ENCODE measurements at places on chromosomes 6 and 20.

DNA sequence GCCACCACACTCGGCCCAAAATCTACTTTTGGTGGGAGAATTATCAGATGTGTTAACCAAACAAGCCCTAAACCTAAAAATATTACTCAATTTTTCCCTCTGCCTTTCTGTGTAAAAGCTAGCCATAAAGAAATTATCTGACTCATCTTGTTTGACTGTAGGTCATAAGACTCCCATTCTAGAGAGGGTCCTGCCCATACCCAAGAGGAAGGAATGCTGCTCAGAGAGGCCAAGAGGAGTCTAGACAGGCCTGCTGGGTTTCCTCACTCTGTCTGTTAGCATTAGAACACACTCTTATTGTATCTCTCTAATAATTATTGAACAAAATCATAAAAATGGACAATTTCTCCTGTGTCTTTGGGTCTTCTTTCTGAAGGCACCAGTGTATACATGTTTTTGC is 26.1 kb downstream of the C6orf141 start:
- DNase-seq, result no peak

DNA sequence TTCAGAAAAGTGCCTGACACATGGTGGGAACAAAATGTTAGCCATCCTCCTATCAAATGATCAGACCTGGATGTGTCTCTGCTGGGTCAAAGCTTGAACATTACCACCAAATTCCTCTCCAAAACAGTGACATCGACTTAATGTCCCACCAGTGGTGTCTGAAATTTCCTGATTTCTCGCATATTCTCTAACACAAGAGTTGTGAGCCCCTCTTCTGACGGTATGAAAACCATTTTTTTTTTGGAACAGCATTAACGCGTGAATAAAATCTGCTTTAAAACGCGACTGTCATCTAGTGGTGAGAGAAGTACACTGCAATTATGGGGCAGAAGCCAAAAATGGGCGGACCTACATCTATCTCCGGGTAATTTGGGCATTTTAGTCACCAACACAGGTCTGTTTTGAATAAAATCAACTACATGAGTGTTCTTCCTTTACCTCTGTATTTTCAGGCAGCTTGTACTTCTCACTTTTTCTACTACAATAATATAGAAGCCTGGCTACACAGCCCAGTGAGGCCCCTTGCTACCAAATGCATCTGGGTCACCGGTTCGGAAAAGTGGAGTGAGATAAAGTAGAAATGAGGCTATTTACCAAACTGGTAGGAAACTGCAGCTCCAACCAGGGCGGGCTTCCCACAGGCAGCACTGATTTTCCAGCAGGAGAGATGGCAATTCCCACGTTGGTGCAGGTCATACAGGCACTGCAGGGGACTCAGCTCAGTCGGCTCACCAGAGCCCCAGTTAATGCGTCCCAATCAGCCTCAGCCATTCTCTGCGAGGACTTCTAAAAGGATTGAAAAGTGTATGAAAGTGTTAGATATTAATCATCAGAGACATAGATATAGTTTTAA is 27.4 kb downstream of the MGME1 start:
- no peak for DNase-seq

- no peak for DNase-seq
These were observed 33.3 kb upstream of the CITED2 start for GRCh38 chr6:139407718-139408222.

GRCh38 chr6:155031091-155031490 is 36.0 kb downstream of the TIAM2 start:
- no peak for DNase-seq

DNA sequence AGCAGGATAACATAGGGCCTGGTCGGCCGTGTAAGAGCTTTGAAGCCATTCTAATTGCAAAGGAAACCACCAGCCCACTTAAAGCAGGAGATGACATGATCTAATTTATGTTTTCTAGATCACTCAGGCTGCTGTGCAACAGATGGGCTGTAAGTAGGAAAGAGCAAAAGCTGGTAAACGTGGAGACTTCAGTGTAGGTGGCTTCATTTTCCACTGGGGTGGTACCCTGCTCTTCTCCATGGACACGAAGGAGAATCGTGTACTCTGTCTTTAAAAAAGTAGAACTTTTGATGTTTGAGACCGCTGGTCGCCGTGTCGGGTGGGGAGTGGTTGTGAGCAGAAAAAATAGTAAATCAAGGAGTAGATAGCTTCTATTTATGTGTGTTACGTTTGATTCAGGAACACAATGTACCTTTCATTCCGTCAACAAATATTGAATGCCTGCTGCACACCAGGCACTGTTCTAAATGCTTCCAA is 6.4 kb downstream of the CASS4 start:
- no peak for DNase-seq

DNA sequence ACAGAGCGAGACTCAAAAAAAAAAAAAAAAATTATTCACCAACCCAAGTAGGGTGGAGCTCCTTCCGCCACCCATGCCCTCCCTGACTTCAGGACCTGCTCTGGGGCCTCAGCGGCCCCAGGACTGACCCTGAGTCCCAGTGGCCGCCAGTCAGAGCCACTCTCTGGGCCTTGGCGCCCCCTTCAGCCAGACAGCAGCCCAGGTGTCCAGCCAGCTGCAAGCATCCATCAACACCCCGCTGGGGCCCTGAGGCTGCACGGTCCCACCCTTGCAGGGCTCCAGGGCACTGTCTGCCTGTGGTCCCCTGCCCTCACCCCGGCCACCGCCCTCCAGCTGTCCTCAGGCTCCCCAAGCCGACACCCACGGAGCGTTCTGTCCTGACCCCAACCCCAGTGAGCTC is 11.4 kb upstream of the KCNQ2 start:
- no peak for DNase-seq

GRCh38 chr6:137978252-137978896 is 111.3 kb downstream of the TNFAIP3 start:
- DNase-seq, result no peak

DNA sequence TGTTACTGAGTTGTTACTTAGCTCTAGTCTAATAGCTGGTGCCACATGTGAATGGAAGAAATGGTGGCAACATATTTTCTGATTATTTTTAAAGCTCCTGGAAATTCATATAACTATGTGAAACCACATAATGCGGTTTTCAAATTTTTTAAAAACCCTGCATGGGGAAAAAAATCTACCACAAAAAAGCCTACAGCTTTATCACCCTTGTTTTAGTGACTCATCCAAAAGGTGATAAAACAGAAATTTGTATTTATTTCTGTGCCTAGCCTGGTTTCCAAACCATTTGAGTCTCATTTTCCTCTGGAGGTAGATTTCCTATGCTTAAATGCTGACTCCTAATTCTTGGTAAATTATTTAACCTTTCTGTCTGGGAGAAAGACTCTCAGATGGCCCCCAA is 5.4 kb upstream of the FBXO30 start:
- no peak for DNase-seq

- DNase-seq, result no peak
These were observed 56.3 kb downstream of the TSHZ2 start for GRCh38 chr20:53028337-53029007.

GRCh38 chr6:47075741-47076421 is 33.7 kb upstream of the ADGRF1 start:
- DNase-seq, result no peak

- DNase-seq, result no peak
These were observed 107.9 kb downstream of the TSHZ2 start for GRCh38 chr20:53079828-53080686.

DNA sequence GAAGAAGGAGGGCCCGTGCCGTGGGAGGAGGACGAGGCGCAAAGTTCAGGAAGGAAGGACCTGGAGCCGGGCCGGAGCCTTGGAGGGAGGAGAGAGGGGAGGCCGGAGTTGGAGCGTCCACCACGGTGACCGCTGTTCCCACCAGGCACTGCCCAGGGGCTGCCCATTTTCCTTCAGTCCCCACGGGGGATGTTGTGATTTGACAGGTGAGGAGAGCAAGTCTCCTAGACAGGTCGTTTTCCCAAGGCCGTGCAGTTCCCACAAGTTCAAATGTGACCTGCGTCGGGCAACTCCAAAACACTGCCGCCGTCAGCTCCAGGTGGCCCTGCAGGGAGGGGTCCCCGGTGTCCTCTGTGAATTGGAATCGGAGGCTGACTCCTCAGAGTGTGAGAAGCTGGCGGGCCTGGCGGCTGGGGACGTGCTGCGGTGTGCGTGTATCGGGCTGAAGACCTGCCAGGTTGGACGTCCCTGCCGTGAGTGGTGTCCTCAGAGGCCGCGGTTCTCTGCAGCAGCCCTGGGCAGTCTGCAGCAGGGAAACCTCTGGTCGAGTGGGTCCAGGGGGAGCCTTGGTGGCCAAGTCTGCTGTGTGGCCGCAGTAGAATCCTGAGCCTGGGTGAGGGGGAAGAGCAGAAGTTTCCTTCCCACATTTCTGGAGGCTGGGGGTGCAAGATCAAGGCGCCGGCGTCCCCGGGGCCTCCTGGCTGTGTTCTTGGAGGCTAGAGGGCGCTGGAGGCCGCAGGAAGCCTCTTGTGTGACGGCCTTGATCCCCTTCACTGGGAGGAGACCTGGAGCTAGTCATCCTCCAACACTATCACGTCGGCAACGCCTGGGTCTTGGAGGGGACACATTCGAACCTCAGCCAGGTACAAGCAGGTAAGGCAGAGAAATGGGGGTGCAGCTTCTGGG is 115.1 kb upstream of the FRMD1 start:
- DNase-seq, result no peak

DNA sequence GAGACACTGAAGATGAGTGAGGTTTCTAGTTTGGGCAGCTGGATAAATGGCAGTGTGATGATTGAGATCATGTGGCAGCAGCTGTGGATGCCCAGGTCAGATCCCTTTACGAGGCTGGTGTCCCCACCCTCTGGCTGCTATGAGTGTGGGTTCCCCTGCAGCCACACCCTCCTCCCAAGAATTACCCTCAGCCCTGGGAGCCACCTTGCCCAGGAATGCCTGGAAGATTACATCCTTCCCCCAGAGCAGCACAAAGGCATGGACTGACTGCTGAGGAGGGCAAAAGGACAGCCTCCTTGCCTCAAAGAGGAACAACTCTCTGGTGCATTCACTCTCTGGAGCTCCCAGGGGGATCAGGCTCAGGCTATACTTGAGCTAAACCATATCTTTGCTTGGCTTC is 15.0 kb upstream of the PKHD1 start:
- DNase-seq, result no peak

- peak; percentile 14 for DNase-seq
These were observed 124.2 kb downstream of the LY86 start for GRCh38 chr6:6712449-6713403.

- DNase-seq, result no peak
These were observed 54.0 kb upstream of the SNX9 start for GRCh38 chr6:157768863-157769551.

DNA sequence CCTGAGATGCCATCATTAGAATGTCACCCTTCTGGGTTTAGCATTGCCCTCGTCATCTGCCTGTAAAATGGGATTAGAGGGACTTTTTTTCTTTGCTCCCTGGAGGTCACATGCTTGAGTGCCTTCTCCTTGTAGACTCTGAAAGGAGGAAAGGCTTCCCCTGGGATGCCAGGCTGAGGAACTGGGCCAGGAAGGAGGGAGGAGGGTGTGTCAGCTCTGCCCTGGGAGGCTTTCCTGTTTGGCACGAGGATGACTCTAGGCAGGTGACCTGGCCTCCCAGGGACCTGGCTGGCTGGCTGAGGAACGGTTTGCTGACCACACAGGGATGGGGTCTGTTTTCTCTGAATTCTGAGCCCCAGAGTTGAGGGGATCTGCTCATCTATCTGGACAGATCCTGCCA is 137.9 kb upstream of the RNF24 start:
- no peak for DNase-seq

DNA sequence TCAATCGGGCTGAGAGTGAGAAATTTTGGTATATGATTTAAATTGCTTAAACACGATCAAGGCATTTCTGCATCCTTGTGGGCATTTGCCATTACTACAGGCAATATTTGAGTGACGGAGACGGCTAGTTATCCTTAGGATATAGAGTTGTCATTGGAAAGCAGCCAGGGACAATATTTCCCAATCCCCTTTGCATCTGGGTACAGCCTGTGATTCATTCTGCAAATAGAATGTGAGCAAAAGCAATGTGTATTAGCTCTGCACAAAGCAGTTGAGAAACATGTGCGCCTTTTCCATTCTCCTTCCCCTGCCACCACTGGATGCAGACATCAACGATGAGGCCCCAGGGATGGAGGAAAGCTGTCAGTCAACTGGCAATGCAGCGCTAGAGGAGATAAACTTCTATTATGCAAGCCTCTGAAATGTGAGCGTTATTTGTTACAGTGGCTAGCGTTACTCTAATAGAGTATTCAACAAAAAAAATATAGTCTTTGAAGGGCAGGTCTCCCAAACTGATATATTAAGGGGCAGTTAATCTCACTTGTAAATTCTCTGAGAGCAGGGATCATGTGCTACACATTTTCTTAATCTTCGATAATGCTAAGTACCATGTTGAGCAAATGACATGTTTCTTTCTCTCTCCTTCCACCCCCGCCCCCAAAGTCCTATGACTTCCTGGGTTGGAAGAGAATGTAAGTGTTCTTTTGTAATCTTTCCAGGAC is 37.1 kb upstream of the NCOA3 start:
- DNase-seq, result no peak

DNA sequence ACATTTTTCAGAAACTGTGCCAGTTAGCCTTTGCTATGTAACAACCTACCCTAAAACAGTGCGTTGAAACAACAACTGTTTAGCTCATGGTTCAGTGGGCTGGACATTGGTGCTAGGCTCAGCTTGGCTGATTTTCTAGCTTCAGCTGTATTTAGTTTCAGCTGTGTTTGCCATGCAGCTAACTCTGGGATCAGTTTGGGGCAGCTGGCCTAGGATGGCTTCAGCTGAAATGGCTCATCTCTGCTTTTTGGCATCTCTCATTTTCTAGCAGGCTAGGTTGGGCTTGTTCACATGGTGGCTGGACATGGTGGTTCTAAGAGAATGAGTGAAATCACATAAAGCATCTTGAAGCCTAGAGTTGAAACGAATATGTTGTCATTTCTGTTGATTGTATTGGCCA is 464.2 kb downstream of the QKI start:
- DNase-seq, result no peak

DNA sequence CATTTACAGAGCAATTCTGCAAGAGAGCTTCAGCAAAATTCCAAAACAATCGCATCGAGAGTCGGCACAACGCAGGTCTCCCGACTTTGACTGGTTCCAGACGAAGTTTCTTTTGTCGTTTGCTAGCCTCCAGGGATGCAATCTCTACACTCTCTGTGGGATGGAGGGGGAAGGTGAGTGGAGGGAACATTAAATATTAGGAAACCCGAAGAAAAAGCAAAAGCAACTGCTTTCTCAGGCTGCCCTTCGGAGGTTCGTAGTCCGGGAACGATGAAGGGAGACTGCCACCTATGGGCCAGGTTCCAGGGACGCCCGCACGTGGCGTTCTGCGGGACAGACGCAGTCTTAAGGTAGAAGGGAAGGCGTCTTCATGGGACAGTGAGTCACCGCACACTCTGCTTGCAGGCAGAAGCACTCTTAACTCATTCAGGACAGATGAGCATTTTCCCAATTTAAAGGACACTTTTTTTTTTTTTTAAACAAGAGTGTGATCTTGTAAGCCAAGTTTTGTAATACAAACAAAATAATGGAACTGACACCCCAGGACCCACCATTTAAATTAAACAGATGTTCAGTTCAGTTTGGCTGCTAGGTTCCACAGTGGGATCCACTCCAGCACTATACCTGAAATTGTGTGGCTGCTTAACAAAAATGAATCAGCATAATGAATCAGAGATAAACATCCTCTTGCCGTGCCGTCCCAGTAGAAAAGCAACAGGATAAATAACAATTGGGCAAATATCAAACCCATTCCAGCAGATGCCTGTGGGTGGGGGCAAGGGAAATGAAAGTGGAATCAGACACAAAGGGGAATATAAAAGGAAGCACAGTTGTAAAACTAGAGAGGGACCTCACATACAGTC is 65.8 kb upstream of the ARMC2 start:
- no peak for DNase-seq

Data from C1 segment of cervical spinal cord (tissue), 14 donors.